Ovary (tissue), 10 donors: ENCODE measurements at places on chromosomes 2 and 18. TPM values are rescaled to one million over a fixed set of nuclear protein-coding genes. Genes with fewer than 3 reads are reported as not detected.

DNA sequence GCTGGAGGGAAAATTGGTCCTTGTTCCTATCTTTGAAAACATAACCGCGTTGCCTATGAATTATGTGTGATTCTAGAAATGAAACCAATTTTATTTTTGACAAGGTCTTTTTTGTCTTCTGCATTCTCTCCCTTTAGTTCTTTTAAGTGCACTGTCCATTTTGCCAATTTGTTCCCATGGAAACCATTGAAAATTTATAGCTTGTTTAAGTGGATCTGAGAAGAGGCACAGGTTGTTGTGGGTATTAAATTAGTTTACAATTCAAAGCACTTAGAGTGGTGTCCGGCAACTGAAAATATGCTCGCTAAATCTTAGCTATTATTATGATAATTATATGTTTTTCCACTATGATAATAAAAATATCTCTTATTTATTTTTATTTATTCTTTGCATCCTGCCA, 107.5 kb upstream of the FSHR start:
- no peak overlapping the region for H3K27ac ChIP-seq
- no peaks in the 10 kb centered on the region for H3K36me3 ChIP-seq
- H3K4me3 ChIP-seq = no peak overlapping the region
- H3K4me1 ChIP-seq = no peaks in the 10 kb centered on the region
- DNase-seq = no peak

GRCh38 chr2:95347681-95348608, 50.8 kb downstream of the KCNIP3 start:
- peaks cover 8% of the 10 kb centered on the region for H3K4me1 ChIP-seq
- no peaks in the 10 kb centered on the region for H3K27me3 ChIP-seq
- DNase-seq = no peak
- no peak overlapping the region for H3K4me3 ChIP-seq
- H3K27ac ChIP-seq = no peak overlapping the region

Gene FBXO15
- 13.6 TPM for total RNA-seq

GRCh38 chr2:171307560-171307959, 126.2 kb downstream of the METTL8 start:
- no peak for DNase-seq
- no peak overlapping the region for H3K4me3 ChIP-seq
- no peaks in the 10 kb centered on the region for H3K36me3 ChIP-seq
- H3K27me3 ChIP-seq = no peaks in the 10 kb centered on the region
- H3K27ac ChIP-seq = no peak overlapping the region

Gene EVX2
- not detected for total RNA-seq

- peaks cover 2% of the 10 kb centered on the region for H3K4me1 ChIP-seq
- H3K4me3 ChIP-seq = no peak overlapping the region
- H3K36me3 ChIP-seq = no peaks in the 10 kb centered on the region
- H3K27ac ChIP-seq = no peak overlapping the region
Measured at GRCh38 chr2:72128843-72129227, 18.8 kb downstream of the CYP26B1 start.

Gene LOXHD1
- not detected for total RNA-seq

Gene TMEM169
- 0.25 TPM for total RNA-seq

DNA sequence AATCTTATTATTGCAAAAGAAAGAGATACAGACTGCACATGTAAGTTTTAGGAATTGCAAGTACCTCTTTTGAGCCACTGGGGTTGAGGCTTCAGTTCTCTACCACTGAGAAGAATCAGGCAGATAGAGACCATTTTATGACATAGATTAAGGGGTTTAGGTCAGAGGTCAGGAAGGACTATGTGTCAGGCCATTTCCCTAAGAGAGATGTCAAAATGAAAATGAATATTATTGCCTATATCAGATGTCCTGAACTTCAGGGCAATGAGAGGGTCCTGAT, 113.7 kb downstream of the GATA6 start:
- no peak overlapping the region for H3K27ac ChIP-seq
- DNase-seq = no peak
- no peaks in the 10 kb centered on the region for H3K27me3 ChIP-seq
- H3K4me1 ChIP-seq = peaks cover 3% of the 10 kb centered on the region

Gene SPAG16
- 58.7 TPM for total RNA-seq

DNA sequence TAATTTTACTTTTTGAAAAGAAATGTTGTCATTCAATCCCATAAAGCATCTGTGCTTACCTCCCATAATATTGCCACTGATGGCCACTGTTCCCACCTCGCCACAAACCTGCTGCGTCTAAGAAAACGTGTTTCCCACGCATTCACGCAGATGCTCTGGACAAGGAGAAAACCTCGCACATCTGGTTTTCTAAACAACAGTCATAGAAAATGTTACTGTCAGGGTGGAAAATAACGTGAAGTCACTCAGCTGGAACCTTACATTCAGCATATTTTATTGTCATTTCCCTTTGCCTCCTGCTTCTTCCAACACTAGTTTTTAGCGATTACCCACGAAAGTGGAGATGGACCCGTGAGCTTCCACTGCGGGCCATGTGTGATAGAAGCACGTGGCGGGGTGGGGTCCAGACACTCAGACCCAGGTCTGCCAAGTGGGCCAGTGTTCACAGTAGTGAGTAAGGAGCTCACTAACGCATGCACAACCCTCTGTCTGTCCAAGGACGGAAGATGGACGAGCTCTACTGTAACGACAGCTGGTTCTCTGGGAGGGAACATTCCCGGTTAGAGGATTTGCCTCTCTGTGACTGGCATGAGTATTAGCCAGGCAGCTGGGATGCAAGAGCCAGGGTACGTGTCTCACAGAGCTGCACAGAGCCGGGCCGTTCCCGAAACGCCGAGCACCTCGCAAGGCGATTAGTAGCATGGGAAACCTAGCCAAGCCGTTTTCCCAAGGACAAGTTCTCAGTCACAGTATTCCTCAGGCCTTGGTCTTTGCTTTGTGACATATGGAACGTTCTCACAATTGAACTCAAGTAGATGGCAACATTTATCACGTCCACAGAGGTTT, 94.5 kb downstream of the MTCL1 start:
- peaks cover 2% of the 10 kb centered on the region for H3K4me1 ChIP-seq
- H3K4me3 ChIP-seq = no peak overlapping the region
- no peaks in the 10 kb centered on the region for H3K36me3 ChIP-seq
- no peaks in the 10 kb centered on the region for H3K27me3 ChIP-seq
- no peak overlapping the region for H3K27ac ChIP-seq

DNA sequence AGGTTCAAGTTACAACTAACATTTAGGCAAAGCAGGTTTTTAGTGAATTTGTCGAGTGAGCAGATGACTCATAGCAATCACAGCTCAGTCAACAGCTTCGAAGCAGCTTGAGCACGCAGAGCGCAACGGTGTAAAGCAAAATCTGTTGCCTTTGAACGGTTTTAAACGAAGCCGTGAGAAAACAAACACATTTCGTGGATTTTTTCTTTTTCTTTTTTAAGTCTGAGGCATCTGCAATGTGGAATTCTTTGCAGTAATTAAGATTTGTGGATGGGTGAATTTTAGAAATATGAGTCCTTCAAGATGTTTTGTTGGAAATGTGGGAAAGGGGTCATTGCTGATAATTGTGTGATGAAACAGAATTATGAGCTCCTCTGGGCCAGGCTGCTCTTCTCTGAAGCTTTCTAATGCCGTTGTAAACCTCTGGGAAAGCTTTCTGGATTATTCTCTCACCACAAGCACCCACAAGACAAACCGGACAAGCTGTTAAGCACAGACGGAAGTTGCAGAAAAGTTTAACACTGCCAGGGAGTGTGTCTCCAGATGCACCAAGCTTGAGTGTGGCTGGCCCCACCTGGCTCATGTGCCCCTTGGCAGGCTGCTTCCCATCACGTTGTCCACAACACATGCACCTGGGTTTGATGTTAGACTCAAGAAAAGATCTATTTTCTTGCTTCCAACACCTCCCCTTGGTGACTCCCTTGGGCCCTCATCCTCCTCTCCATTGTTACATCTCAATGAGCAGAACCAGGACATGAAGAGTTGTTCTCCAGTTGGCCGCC, 224.7 kb downstream of the ACKR3 start:
- no peak overlapping the region for H3K27ac ChIP-seq
- H3K4me1 ChIP-seq = no peaks in the 10 kb centered on the region
- no peak overlapping the region for H3K4me3 ChIP-seq
- no peaks in the 10 kb centered on the region for H3K27me3 ChIP-seq
- DNase-seq = no peak
- H3K36me3 ChIP-seq = no peaks in the 10 kb centered on the region

Gene SNED1
- 33.4 TPM for total RNA-seq

GRCh38 chr2:60219536-60219935, 333.9 kb downstream of the BCL11A start:
- no peak for DNase-seq
- H3K36me3 ChIP-seq = no peaks in the 10 kb centered on the region
- no peak overlapping the region for H3K27ac ChIP-seq

- no peak overlapping the region for H3K27ac ChIP-seq
- H3K4me1 ChIP-seq = no peaks in the 10 kb centered on the region
- DNase-seq = no peak
- H3K4me3 ChIP-seq = no peak overlapping the region
Measured at GRCh38 chr2:120632796-120633646, 102.6 kb upstream of the GLI2 start.

DNA sequence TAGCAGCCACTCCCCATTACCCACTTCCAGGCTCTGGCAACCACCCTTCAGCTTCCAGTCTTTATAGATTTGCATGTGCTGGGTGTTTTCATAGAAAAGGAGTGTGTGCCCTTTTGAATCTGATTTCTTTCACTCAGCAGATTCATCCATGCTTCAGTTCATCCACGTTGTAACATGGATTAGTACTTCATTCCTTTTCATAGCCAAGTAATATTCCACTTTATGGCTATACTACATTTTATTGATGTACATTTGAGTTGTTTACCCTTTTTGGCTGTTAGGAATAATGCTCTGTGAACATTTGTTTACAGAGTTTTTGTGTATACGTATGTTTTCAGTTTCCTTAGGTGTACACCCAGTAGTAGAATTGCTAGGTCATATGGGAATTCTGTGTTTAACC, 205.5 kb upstream of the RAB12 start:
- H3K4me3 ChIP-seq = no peak overlapping the region
- H3K4me1 ChIP-seq = no peaks in the 10 kb centered on the region
- no peaks in the 10 kb centered on the region for H3K27me3 ChIP-seq

Gene SLC66A3
- 29.1 TPM for total RNA-seq

DNA sequence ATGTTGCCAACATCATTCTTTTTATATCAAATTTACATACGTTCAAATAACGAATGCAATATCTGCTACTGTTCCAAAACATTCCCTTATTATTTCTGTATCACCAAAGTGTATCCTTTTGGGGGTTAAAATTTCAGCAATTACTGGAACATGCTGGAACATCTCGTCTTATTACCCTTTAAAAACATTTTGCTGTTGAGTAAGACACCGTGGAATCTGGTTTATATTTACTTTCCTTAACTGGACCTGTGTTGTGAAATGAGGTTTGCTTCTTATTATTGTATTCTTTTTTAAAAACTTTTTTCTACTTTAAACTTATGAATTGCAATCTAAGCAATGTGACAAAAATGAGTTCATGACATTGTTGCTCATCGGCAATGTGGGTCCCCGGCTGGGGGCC, 87.4 kb upstream of the PTPRM start:
- no peaks in the 10 kb centered on the region for H3K27me3 ChIP-seq
- no peak overlapping the region for H3K27ac ChIP-seq
- H3K4me1 ChIP-seq = no peaks in the 10 kb centered on the region
- H3K4me3 ChIP-seq = no peak overlapping the region
- DNase-seq = no peak

GRCh38 chr2:229818230-229818629, 103.6 kb downstream of the TRIP12 start:
- H3K27ac ChIP-seq = no peak overlapping the region
- no peaks in the 10 kb centered on the region for H3K27me3 ChIP-seq
- no peak for DNase-seq
- no peak overlapping the region for H3K4me3 ChIP-seq

Gene LRATD1
- 23.4 TPM for total RNA-seq

DNA sequence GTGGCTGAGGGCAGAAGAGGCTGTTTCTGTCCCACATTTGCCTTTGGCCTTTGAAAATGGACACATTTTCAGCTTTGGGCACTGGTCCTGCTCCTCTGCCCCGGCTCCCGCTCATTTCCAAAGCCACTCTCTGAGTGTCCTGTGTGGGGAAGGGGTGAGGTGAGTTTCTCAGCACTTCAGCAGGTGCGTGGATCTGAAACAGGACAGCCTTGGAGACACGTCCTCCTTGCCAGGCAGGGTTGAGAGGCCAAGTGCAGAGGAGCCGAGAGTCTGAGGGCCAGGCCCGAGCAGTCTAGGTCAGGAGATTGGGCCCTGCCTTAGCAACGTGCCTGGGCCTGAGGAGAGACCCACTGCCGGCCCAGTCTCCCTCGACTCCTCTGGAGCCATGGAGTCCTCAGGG, 21.9 kb upstream of the ALPI start:
- H3K36me3 ChIP-seq = no peaks in the 10 kb centered on the region
- H3K27me3 ChIP-seq = no peaks in the 10 kb centered on the region
- H3K27ac ChIP-seq = no peak overlapping the region
- DNase-seq = no peak

DNA sequence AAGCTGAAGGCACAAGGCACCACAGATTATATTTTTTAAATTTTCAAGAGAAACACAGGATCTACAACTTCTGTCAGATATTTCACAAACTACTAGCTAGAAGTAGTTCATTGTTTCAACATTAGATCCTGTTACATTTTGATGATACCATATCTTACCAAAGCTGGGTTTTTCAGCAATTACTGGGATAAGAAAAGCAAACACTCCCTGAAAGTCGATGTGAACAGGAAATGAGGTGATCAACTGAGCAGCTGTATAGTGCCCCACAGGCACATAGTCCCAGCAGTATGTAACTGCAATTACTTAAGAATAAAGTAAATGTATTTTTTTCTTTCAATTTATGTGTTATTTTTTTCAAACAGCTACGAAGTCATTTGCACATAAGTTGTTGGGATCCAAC, 103.5 kb downstream of the DNER start:
- no peaks in the 10 kb centered on the region for H3K4me1 ChIP-seq
- H3K27ac ChIP-seq = no peak overlapping the region
- H3K4me3 ChIP-seq = no peak overlapping the region
- DNase-seq = no peak
- H3K27me3 ChIP-seq = no peaks in the 10 kb centered on the region

- DNase-seq = no peak
- no peaks in the 10 kb centered on the region for H3K36me3 ChIP-seq
- H3K4me3 ChIP-seq = no peak overlapping the region
- H3K4me1 ChIP-seq = peaks cover 4% of the 10 kb centered on the region
- no peak overlapping the region for H3K27ac ChIP-seq
Measured at GRCh38 chr18:25167612-25168410, 184.2 kb downstream of the ZNF521 start.

Gene MYO5B
- total RNA-seq = 2.1 TPM

Gene GALNT14
- total RNA-seq = 1.5 TPM

- no peak overlapping the region for H3K27ac ChIP-seq
- H3K4me1 ChIP-seq = no peaks in the 10 kb centered on the region
- H3K27me3 ChIP-seq = no peaks in the 10 kb centered on the region
Measured at GRCh38 chr18:34971313-34971712, 69.9 kb upstream of the MAPRE2 start.

- H3K4me3 ChIP-seq = no peak overlapping the region
- H3K27me3 ChIP-seq = no peaks in the 10 kb centered on the region
- no peak overlapping the region for H3K27ac ChIP-seq
- DNase-seq = no peak
- no peaks in the 10 kb centered on the region for H3K36me3 ChIP-seq
- no peaks in the 10 kb centered on the region for H3K4me1 ChIP-seq
Measured at GRCh38 chr2:79835911-79836310, 323.1 kb downstream of the CTNNA2 start.

- peaks cover 33% of the 10 kb centered on the region for H3K4me1 ChIP-seq
- no peak overlapping the region for H3K4me3 ChIP-seq
- DNase-seq = no peak
- H3K27me3 ChIP-seq = no peaks in the 10 kb centered on the region
Measured at GRCh38 chr2:85995648-85996529, 107.1 kb upstream of the ST3GAL5 start.
